ENCODE measurements at places on chromosomes 7 and 10.

GRCh38 chr7:75628055-75628454 is 110.7 kb downstream of the HIP1 start:
- no peak for DNase-seq

- no peak for DNase-seq
Observed at GRCh38 chr10:69329721-69330178, 51.5 kb downstream of the HK1 start.

GRCh38 chr10:19817231-19817933 is 1.1 kb downstream of the PLXDC2 start:
- peak; percentile 57 for DNase-seq

GRCh38 chr10:97220355-97220754 is 34.6 kb upstream of the SLIT1 start:
- no peak for DNase-seq

DNA sequence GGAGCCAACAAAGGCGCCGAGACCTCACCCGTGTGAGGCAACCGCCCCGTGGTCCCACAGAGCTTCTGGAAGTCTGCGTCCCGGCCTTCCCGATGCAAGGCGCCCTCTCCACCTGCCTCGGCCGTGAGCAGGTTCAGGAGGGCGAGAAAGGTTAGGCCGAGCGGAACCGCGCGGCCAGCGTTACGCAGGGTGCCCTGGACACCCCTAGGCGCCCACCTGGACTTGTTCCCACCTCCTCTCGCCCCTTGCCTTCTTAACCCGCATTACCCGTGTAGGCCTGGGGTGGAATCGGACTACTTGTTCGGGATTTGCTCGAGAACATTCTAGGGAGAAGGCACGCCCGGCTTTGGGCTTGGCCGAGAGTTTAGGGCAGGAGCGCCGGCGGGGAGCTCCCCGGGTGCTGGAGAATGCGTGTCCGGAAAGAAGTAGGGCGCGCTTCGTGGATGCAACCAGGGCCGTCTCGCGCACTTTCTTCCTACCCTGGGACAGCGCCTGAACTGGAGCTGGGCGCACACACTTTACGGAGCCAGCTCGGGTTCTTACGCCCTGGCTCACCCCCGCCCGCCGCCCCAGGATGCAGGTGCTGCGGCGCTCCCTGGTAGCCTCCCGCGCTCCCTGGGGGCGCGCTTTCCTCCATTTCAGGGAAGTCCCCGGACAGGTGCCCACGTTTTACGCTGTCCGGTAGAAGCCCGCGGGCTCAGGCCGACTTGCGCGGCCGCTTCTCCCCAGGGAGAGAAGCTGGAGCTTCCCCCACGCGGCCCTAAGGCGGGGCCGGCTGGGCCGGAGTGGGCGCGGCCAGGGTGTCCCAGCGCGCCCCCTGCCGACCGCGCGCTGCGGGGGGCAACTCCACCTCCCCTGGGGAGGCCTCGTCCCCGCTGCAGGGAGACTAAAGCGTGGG is 74.5 kb downstream of the INSIG1 start:
- DNase-seq: no peak

GRCh38 chr7:27364344-27364758 is 121.7 kb downstream of the EVX1 start:
- peak; percentile 18 for DNase-seq

DNA sequence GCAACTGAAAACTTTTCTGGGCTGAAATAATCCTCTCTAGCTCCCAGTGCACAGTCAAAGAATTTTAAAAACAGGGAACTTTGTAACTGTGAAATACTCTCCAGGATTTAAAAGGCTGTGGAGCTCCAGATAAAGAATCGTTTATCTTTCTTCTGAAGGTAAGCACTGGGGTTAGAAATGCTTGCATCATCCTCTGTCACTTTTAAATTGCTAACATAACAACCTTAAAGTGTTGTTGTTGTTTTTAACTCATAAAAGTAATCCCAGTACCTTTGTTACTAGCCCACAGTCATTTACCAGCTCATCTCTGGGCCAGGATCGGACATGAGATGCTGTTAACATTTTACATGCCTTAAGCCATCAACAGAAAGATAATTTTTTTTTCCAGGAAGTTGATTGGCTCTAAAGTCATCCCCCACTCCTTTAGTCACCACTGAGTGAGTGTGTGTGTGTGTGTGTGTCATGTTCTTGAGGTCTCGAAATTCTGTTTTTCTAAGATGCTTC is at the start of gene SLC39A12:
Gene SLC39A12 (plus strand): TSS at position 51 of the 504 bp plus-strand sequence. CDS start 1,359 bp downstream, outside the sequence.
- no peak for DNase-seq

- DNase-seq: no peak
Observed at GRCh38 chr7:76106893-76107292, 59.0 kb downstream of the MDH2 start.

GRCh38 chr7:95539426-95539825 is 53.7 kb downstream of the ASB4 start:
- DNase-seq: peak; percentile 48

GRCh38 chr10:94224656-94225055 is 138.1 kb downstream of the NOC3L start:
- no peak for DNase-seq

DNA sequence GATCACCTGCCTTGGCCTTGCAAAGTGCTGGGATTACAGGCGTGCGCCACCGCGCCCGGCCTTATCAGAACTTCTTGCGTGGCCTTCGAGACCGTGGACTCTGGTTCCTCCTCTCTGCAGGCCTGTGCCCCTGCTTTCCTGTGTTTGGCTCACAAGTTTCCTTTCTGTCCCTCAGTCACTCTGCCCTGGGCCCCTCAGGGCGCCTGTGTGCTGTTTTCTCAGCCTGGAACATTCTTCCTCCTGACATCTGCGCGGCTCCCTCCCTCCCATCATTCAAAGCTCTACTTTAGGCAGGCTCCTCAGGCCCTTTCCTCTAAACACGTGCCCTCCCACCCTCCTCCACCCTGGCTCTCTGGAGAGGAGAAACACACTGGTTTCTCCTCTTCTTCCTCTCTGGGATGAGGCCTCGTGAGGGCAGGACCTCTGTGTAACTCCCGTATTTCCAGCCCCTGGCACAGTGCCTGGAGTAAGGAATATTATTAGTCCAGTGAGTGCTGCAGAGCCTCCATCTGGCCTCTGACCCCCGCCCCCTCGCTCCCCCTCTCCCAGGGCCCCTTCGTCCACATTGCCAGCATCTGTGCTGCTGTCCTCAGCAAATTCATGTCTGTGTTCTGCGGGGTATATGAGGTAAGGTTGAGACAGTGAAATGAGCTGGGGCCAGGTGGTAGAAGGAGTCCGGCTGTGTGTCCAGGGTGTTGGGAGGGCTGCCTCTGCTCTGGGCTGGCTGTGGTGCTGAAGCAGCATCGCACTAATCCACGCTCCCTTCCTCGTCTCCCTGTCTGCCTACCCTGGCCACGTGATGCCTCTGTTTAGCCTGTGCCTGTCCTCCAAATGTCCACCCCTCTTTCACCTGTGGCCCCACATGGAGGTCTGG is 7.1 kb downstream of the CLCN1 start:
- peak; percentile 23 for DNase-seq

DNA sequence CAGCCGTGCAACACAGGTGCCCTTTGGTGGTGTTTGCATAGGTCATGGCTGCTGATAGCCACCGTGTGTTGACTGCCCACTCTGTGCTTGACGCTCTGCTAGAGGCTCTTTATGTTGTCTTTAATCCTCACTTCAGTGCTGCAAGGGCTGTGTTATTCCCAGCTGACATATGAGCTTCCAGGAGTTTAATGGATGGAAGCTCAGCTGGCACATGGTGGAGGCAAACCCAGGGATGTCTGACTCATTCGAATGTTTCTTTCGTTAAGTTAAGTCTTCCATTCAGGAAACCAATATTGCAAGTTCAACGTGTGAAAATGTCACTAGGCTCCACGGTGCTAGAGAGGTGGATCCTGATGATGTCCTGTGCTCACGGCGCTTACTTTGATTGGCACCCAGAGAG is 378.4 kb downstream of the DPP6 start:
- no peak for DNase-seq

- DNase-seq: no peak
Observed at GRCh38 chr10:76231286-76231934, 800.0 kb downstream of the LRMDA start.

DNA sequence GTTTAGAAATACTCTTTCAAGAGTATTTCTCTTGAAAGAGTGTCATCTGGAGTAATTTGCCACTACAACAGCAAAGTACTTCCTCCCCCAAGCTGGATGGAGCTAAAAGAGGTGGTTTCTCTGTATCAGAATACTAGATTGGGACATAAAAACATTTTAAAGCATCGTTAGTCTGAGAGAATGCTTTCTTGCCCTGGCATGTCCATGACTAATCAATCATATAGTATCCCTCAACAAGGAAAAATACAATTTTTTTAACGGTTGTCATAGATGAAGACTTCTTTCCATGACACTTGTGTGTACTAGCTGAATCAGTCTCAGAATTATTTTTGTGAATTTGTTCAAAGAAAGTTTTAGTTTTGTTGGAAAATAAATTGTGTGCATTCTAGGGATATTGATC is 237.9 kb downstream of the NEBL start:
- no peak for DNase-seq

DNA sequence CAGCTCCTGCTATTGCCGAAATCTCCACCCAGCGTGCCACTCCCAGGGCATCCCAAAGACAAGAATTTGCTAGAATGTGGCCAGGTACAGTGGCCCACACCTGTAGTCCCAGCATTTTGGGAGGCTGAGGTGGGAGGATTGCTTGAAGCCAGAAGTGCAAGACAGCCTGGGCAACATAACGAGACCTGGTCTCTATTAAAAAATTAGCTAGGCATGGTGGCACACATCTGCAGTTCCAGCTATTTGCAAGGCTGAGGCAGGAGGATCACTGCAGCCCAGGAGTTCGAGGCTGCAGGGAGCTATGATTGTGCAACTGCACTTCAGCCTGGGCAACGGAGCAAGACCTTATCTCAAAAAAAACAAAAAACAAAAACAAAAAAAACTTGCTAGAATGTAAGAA is 73.3 kb upstream of the LYZL2 start:
- no peak for DNase-seq

- no peak for DNase-seq
Observed at GRCh38 chr7:50766106-50766848, 16.4 kb downstream of the GRB10 start.

DNA sequence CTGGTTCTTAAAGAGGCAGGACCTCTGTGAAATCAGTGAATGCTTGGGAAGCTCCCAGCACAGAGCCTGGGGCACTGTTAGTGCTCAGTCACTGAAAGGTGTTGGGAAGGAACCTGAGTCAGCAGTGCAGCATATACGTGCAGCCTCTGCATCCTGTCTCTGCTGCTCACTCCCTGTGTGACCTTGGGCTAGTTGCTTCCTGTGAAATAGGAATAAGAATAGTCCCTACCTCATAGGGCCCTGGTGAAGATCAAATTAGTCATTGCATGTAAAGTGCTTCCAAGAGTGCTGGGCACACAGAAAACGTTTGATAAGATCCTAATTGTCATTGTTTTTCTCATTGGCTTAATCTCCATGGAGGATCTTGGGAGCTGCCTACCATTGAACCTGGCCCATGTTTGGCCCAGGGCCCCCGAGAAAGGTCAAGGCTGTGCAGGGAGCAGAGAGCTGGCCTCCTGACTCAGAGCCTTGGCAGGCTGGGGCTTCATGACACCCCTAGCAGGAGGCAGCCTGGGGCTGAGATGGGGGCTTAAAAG is 73.3 kb upstream of the COL13A1 start:
- no peak for DNase-seq

DNA sequence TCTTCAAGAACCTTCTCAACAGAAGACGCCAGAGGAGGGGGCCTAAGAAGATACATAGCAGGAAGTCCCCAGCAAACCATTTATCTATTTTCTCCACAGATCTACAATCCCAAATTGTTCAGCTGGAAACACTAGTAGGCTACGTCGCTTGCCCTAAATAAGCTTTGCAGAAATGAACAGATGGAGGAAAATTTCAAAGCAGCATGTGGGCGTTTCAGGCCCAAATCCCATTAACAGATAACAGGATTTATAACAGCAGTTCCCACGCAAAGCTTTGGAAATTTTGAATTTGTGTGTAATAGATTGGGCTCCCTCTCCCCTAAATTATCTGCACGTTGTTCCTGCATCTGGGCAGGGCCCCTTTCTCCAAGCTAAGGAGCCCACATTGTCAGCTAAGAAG is 60.6 kb upstream of the FRMD4A start:
- DNase-seq: no peak

- no peak for DNase-seq
Observed at GRCh38 chr10:53679666-53680065, 907.1 kb upstream of the MBL2 start.

DNA sequence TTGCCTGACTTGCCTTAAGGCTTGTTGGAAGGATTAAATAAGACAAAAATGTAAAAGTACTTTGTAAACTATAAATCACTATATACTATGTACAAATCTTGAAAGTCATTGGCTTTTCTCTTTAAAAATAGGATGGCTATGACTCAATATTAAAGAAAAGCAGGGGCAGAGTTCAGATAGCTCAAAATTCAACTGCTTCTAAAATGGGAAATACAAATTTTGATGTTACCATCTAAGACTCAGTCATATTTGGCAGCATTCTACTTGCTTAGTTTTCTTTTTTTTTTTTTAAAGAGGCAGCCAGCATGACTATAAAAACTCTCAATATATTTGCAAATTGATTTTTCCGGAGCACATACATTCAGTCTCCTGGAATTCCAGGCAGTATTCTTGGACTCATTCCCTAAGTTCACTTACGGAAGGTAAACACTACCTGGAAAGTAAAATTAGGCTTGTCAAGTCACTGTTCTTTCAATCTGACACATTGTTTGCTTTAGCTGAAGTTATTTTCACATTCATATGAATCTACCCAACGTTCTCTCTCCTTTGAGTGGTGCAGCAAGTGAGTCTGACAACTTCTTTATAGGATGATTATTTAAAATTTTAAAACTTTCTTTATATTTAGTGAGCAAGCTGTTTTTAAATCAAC is 133.8 kb upstream of the CCDC6 start:
- DNase-seq: no peak

DNA sequence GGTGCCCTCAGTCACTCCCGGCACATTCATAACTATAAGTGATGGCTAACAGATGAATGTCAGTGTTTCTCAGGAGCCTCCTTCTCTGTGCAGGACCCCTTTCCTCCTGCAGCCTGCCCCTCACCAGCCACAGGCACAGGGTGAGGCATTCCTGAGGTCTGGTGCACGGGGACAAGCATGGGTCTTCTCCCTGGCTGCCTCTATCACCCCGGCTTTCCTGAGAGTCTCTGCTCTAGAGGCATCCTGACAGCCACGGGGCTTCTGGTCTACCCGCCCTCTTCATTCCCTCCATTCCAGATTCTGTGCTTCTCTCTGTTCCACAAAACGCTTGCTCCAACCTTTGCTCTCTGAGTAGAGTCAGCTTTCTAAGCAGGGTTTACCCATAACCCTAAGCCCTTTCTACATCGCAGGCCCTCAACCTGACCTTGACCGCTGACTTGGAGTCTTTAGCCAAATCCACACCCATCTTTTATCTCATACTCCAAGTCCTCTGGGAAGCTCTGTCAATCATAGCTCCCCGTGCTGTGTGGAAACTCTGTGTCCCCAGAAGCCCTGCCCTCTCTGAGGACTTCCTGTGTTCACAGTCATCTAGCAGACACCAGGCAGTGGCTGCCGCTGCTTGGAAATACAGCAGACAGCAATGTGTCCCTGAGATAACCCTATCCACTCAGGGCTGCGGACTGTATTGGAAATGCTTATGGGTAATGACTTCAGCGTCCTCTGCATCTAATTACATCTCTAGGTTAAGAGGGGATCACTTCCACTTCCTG is 159.0 kb downstream of the SFMBT2 start:
- DNase-seq: no peak

All from muscle of arm (tissue), 14 donors.